Thoracic aorta (tissue), 2 donors: ENCODE measurements at places on chromosomes 11 and 22.

- DNase-seq = no peak
Observed at GRCh38 chr11:18491924-18492323, 34.8 kb downstream of the TSG101 start.

- no peak for DNase-seq
Observed at GRCh38 chr22:22050141-22050775, 67.7 kb upstream of the TOP3B start.

GRCh38 chr11:61042961-61043540 is 59.2 kb upstream of the CD5 start:
- DNase-seq = no peak

DNA sequence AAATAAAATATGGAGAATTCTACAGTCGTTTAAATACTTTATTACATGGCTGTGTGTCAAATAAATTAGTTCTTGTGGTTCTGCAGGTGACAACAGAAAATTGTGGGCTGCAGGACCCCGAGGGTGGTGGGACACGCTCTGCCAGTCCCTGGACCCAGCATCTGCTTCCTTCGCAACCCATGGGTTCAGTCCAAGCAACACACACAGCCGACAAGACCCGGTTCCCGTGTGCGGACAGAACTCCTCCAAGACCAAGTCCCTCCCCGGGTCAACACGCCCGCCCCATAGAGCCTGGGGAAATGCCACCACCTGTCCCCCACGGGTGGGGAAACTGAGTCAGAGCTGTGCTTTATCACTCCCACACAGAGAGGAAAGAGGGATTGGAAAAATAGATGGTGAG is 238.9 kb downstream of the BRD1 start:
- no peak for DNase-seq

DNA sequence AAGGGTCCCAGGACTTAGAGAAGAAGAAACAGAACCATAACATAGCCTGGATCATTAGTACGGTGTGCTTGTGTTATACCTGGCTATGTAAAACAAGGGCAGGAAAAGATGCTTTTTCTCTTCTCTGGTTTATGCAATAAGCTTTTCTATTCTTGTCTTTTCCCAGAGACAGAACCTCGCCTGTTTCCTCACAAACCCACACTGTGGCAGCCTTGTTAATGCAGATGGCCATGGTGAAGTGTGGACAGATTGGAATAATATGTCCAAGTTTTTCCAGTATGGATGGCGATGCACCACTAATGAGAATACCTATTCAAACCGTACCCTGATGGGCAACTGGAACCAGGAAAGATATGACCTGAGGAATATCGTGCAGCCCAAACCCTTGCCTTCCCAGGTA is 2.9 kb downstream of the CFAP68 start:
- no peak for DNase-seq

GRCh38 chr11:60504219-60504905 is 10.8 kb upstream of the MS4A13 start:
- DNase-seq = no peak

- DNase-seq = no peak
Observed at GRCh38 chr11:84543367-84544159, 1083.6 kb downstream of the DLG2 start.

DNA sequence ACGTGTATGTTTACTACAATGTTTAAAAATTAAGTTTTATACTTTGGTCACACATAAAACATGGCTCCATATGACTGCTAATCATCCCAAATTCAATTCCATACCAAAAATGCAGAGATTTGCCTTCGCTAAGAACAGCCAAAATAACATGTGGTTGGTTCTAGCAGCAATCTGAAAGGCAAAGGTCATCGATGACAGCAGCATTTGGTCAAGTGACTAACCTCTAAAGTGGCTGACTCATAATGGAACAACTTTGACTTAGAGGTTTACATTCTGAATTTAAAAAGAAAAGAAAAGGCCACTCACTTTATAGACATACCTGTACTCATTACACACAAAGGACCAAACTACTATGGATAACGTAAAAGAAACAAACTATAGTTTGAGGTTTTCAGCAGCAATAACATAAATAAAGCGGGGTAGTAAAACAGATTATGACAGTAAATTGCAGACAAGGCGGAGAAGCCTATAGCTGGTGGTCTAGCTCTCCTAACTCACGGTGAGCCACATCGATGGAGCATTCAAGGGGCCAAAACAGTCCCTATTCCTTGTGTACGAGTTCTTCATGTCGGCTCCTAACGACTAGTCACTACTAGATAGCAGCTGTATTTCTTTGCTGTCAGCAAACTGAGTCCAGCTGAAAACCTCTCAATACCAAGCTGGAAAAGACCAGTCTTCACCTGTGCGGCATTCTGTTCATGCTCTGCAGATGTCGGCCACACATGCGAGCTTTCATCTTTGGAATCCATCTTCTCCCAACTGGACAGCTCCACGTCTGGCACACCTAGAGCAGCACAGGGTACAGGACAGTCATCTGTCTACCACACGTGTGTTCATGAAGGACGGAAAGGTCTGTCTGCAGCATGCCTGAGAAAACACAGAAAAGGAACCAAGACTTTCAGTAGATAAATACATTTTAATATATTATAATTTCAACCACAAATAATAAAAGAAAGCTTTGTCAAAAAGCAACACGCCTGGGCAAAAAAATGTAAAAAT is 42.1 kb downstream of the PRDM10 start:
- DNase-seq = no peak

DNA sequence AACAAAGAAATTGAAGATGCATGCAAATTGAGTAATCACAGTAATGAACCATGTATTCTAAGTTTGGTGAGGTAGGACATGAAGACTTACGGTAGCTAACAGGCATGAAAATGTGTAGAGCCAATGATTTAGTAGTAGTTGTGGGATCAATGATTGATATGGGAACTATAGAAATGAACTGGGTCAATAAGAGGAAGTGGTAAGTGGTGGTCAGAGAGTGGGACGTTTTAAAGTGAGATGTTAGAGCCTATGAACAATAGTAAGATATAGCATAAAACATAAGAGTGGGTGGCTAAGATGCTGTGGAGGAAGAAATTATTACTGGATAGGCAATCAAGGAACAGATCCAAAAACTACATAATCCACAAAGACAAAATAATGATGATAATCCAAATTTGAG is 45.0 kb downstream of the DLG2 start:
- DNase-seq = no peak

DNA sequence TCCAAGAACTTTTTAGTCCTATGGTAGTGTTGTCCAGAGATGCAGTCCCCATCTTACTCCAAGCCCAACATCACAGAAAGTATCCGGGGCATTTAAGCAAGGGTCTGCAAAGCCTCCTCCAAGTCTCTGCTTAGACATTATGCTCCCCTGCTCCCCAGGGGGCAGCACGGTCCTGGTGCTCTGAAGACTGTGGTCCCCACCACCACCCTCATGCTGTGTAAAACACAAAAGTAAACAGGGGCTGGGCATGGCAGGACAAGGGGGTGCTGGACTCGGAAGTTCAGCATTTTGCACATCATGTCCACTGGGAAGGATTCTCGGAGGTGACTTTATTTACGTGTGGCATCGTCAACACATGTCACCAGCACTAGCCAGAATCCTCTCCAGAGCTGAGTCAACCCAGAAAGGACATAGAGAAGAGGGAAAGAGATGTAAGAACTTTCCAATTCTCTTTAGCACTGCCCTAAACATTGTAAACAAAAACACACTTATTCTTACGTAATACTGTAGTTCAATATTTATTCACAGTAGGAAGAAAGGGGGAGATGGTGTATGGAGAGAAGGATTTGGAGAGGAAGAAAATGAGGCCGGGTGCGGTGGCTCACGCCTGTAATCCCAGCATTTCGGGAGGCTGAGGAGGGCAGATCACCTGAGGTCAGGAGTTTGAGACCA is 37.7 kb downstream of the TCIRG1 start:
- no peak for DNase-seq
